H4 (cell line): ENCODE measurements at places on chromosomes 5 and 9. TPM values are rescaled to one million over a fixed set of nuclear protein-coding genes. Genes with fewer than 3 reads are reported as not detected.

Gene C5orf58
- total RNA-seq = not detected in 2 replicates

Gene PCDHB13
- 1.2 and 2.0 TPM in 2 replicates for total RNA-seq

Gene LCN15
- not detected in 2 replicates for total RNA-seq

Gene CMYA5
- total RNA-seq = 0.02 and 0.08 TPM in 2 replicates

Gene SYK
- 0.76 and 0.99 TPM in 2 replicates for total RNA-seq
